ENCODE measurements at places on chromosomes 5 and 9.

GRCh38 chr9:99828417-99829176 lies 6.9 kb downstream of the NR4A3 start:
- H3K27ac ChIP-seq, result no peak overlapping the region
- no peaks in the 10 kb centered on the region for H3K36me3 ChIP-seq
- no peak overlapping the region for H3K4me3 ChIP-seq
- H3K4me1 ChIP-seq, result no peaks in the 10 kb centered on the region
- DNase-seq, result no peak

GRCh38 chr9:83000765-83001164 lies 62.2 kb downstream of the RASEF start:
- DNase-seq, result no peak
- H3K36me3 ChIP-seq, result no peaks in the 10 kb centered on the region
- H3K4me3 ChIP-seq, result no peak overlapping the region

- H3K27me3 ChIP-seq, result peaks cover 30% of the 10 kb centered on the region
- no peaks in the 10 kb centered on the region for H3K4me1 ChIP-seq
- no peaks in the 10 kb centered on the region for H3K36me3 ChIP-seq
Measured at GRCh38 chr9:21244836-21245235, 5.0 kb upstream of the IFNA14 start.

GRCh38 chr5:143233031-143233430 lies 170.5 kb downstream of the NR3C1 start:
- no peak overlapping the region for H3K4me3 ChIP-seq
- DNase-seq, result no peak
- H3K27ac ChIP-seq, result no peak overlapping the region

GRCh38 chr9:8157683-8158324 lies 358.2 kb upstream of the DMAC1 start:
- DNase-seq, result no peak
- H3K36me3 ChIP-seq, result no peaks in the 10 kb centered on the region
- H3K4me1 ChIP-seq, result no peaks in the 10 kb centered on the region
- H3K27ac ChIP-seq, result no peak overlapping the region
- H3K27me3 ChIP-seq, result no peaks in the 10 kb centered on the region
- H3K4me3 ChIP-seq, result no peak overlapping the region

DNA sequence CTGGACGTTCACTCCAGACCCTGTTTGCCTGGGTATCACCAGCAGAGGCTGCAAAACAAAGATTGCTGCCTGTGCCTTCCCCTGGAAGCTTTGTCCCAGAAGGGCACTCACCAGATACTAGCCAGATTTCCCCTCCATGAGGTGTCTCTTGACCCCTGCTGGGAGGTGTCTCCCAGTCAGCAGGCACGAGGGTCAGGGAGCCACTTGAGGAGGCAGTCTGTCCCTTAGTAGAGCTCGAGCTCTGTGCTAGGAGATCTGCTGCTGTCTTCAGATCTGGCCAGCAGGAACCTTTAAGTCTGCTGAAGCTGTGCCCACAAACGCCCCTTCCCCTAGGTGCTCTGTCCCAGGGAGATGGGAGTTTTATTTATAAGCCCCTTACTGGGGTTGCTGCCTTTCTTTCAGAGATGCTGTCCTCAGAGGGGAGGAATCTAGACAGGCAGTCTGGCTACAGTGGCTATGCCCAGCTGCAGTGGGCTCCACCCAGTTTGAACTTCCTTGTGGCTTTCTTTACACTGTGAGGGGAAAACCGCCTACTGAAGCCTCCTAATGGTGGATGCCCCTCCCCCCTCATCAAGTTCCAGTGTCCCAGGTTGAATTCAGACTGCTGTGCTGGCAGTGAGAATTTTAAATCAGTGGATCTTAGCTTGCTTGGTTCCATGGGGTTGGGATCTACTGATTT lies 253.9 kb downstream of the SPATA31D1 start:
- H3K36me3 ChIP-seq, result no peaks in the 10 kb centered on the region
- no peaks in the 10 kb centered on the region for H3K27me3 ChIP-seq
- H3K27ac ChIP-seq, result no peak overlapping the region
- H3K4me3 ChIP-seq, result no peak overlapping the region
- no peak for DNase-seq

DNA sequence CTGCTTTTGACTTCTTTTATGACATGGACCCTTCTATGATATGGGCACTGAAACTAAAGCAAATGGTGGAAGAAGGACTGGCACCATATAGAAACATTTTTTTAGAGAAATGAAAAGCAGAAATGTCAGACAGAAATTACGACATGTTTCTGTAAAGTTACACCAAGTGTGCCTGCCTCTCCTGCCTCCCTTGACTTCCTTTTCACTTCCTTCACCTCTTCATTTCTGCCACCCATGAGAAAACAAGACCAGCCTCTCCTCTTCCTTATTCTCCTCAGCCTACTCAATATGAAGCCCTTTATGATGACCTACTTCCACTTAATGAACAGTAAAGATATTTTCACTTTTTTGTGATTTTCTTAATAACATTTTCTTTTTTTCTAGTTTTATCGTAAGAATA lies 44.5 kb downstream of the ERCC6L2 start:
- H3K4me1 ChIP-seq, result no peaks in the 10 kb centered on the region
- H3K27ac ChIP-seq, result no peak overlapping the region
- peaks cover 85% of the 10 kb centered on the region for H3K36me3 ChIP-seq
- no peak for DNase-seq
- no peak overlapping the region for H3K4me3 ChIP-seq

DNA sequence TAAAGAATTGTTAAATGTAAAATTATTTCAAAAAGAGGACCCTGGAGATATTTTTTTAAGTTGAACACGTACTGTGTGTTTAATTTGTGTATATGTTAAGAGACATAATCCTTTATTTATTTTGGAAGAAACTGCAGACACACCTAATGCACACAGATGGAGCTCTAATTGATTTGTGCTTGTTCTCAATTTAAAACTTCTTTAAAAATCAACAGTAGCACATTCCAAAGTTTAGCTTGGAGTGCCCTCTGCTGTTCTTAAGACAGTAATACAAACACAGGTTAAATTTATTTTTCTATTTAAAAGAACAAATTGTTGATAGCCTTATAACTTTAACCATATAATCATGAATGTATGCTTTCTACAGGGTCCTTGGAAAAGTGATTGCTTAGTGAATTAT lies 277.6 kb upstream of the ADAMTS16 start:
- no peak overlapping the region for H3K27ac ChIP-seq
- no peak overlapping the region for H3K4me3 ChIP-seq
- no peaks in the 10 kb centered on the region for H3K36me3 ChIP-seq
- DNase-seq, result no peak
- H3K27me3 ChIP-seq, result peaks cover 3% of the 10 kb centered on the region

GRCh38 chr5:104754311-104754995 lies 1191.9 kb upstream of the NUDT12 start:
- no peak overlapping the region for H3K4me3 ChIP-seq
- no peak for DNase-seq
- H3K4me1 ChIP-seq, result no peaks in the 10 kb centered on the region
- H3K27me3 ChIP-seq, result no peaks in the 10 kb centered on the region

GRCh38 chr5:118146824-118147223 lies 841.5 kb downstream of the DTWD2 start:
- DNase-seq, result no peak
- no peaks in the 10 kb centered on the region for H3K4me1 ChIP-seq
- H3K27ac ChIP-seq, result no peak overlapping the region
- no peaks in the 10 kb centered on the region for H3K27me3 ChIP-seq

- H3K27ac ChIP-seq, result peak overlapping the region; percentile 78
- H3K36me3 ChIP-seq, result no peaks in the 10 kb centered on the region
- DNase-seq, result no peak
- no peaks in the 10 kb centered on the region for H3K27me3 ChIP-seq
- peaks cover 14% of the 10 kb centered on the region for H3K4me1 ChIP-seq
Measured at GRCh38 chr5:65482296-65482735, 596 bp upstream of the ADAMTS6 start.

GRCh38 chr9:129253803-129254381 lies 75.8 kb upstream of the IER5L start:
- no peak overlapping the region for H3K4me3 ChIP-seq
- no peaks in the 10 kb centered on the region for H3K36me3 ChIP-seq
- H3K27me3 ChIP-seq, result no peaks in the 10 kb centered on the region
- H3K27ac ChIP-seq, result no peak overlapping the region
- H3K4me1 ChIP-seq, result no peaks in the 10 kb centered on the region
- DNase-seq, result peak; percentile 52

DNA sequence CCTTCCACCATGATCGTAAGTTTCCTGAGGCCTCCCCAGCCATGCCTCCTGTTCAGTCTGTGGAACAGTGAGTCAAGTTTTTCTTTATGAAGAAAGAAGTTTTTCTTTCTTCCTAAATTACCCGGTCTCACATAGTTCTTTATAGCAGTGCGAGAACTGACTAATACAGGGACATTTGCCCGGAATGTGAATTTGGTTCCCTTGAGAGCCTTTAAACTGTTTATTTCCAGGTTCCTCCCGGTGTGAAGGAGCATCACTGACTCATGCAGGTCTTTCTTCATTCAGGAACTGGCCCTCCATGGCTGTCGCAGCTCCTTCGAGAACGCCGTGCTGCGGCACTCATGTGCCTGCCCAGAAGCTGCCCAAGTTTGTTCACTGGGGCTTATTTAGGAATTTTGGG lies 87.7 kb downstream of the PTCH1 start:
- no peaks in the 10 kb centered on the region for H3K27me3 ChIP-seq
- H3K4me1 ChIP-seq, result no peaks in the 10 kb centered on the region
- no peak overlapping the region for H3K27ac ChIP-seq
- no peak overlapping the region for H3K4me3 ChIP-seq
- no peaks in the 10 kb centered on the region for H3K36me3 ChIP-seq

GRCh38 chr9:18786911-18787650 lies 245.9 kb downstream of the SAXO1 start:
- no peak for DNase-seq
- H3K4me1 ChIP-seq, result no peaks in the 10 kb centered on the region
- H3K4me3 ChIP-seq, result no peak overlapping the region
- no peaks in the 10 kb centered on the region for H3K36me3 ChIP-seq
- H3K27ac ChIP-seq, result no peak overlapping the region

GRCh38 chr5:30209755-30210154 lies 983.7 kb upstream of the CDH6 start:
- no peak overlapping the region for H3K27ac ChIP-seq
- DNase-seq, result no peak
- no peaks in the 10 kb centered on the region for H3K36me3 ChIP-seq
- no peaks in the 10 kb centered on the region for H3K4me1 ChIP-seq

DNA sequence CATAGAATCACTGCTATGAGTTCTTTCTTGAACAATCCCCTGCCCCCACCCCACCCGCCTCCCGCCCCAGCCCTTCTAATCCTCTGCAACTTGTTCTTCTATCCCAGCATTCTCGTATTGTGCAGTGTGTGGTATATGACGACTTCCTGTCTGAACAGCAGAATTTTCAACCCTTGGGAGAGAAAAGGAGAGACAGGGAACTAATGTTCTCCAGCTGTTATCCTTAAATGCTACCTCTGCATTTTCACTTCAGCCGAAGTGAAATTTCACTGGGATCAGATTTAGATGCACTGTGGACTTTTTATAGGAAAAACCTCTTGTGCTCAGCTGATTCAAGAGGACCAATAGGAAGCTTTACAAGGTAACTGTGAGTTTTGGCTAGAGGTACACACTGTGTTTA lies 2.2 kb downstream of the FBXL7 start:
- H3K4me1 ChIP-seq, result no peaks in the 10 kb centered on the region
- no peak overlapping the region for H3K27ac ChIP-seq
- H3K4me3 ChIP-seq, result no peak overlapping the region
- H3K36me3 ChIP-seq, result no peaks in the 10 kb centered on the region
- peaks cover 48% of the 10 kb centered on the region for H3K27me3 ChIP-seq

DNA sequence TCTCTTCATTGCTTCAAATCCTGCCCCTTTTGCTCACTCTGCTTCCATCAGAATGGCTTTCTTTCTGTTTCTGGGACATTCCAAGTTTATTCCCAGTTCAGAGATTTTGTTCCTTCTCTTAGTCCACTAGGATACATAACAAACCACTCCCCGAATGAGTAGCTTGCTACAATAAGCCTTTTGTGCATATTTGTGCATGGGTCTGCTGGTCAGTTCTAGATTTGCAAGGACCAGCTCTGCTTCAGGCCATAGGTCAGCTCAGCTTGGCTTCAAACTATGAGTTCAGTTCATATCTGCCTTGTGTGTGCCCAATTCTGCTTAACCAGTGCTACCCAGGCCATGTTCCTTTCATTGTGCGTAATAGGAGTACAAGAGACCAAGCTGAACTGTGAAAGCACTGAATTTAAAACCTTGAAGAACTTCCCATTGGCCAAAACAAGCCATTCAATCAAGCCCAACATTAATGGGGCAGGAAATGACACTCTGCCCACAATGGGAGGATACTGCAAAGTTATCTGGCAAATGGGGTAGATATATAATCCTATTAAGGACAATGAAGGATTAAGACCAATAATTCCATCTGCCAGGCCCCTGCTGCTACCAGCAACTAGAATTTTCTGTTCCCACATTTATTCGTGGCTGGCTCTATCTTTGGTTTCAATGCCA lies 328.8 kb downstream of the PRELID2 start:
- H3K4me1 ChIP-seq, result no peaks in the 10 kb centered on the region
- no peak overlapping the region for H3K27ac ChIP-seq
- H3K27me3 ChIP-seq, result no peaks in the 10 kb centered on the region
- no peaks in the 10 kb centered on the region for H3K36me3 ChIP-seq

- DNase-seq, result no peak
- H3K27me3 ChIP-seq, result no peaks in the 10 kb centered on the region
- peaks cover 72% of the 10 kb centered on the region for H3K36me3 ChIP-seq
- peaks cover 10% of the 10 kb centered on the region for H3K4me1 ChIP-seq
- H3K4me3 ChIP-seq, result no peak overlapping the region
Measured at GRCh38 chr9:100108559-100108958, 9.5 kb downstream of the INVS start.

GRCh38 chr5:14906628-14907027 lies 35.0 kb upstream of the ANKH start:
- no peak for DNase-seq
- H3K36me3 ChIP-seq, result no peaks in the 10 kb centered on the region
- H3K27ac ChIP-seq, result no peak overlapping the region
- H3K4me3 ChIP-seq, result no peak overlapping the region
- H3K4me1 ChIP-seq, result peaks cover 3% of the 10 kb centered on the region

DNA sequence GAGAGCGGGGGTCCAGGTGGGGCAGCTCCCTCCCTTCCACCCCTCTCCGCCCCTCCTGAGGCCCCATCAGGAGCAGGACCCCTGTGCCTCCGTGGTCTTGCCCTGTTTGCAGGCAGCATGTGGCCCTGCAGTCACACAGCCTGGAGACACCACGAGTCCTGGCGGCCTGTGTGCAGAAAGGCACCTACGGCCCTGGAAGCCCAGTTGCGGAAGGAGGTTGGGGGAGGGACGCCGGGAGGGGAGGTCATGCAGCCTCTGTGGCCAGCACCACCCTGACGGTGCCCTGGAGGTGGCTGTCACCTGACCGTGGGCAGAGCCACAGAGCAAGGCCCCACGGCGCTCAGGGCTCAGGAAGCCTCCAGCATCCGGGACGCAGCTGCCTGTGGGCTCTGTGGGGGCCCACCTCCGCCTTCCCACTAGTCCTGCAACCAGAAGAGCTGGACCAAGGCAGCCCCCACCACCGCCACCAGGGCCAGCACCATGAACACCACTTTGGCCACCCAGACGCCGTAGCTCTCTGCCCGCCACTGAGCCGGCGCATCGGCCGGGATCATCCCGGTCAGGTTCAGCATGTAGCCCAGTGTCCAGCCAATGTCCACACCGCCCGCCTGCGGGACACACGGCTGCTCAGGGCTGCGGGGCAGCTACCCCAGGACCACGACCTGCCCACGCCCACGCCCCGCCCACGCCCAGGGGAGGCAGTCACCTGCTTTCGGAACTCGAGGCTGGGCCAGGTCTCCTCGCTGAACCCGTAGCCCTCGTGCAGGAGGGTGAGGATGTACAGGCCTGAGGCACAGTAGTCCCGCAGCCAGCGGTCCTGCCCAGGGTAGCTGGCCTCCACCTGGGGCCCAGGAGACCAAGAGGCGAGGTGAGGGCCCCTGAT lies 6.4 kb downstream of the ENTPD8 start:
- H3K27me3 ChIP-seq, result no peaks in the 10 kb centered on the region
- H3K27ac ChIP-seq, result no peak overlapping the region
- no peaks in the 10 kb centered on the region for H3K36me3 ChIP-seq
- no peak overlapping the region for H3K4me3 ChIP-seq
- H3K4me1 ChIP-seq, result peaks cover 10% of the 10 kb centered on the region
- DNase-seq, result peak; percentile 61

Data from RWPE2 (cell line).